NCI-H510A (cell line): ENCODE measurements at places on chromosomes 13 and 19.
A peak's percentile ranks its signal among the peaks of the same experiment; 100 is the strongest.

- DNase-seq = peak; percentile 82
Observed at GRCh38 chr19:10919352-10920287, 8.8 kb downstream of the YIPF2 start.

DNA sequence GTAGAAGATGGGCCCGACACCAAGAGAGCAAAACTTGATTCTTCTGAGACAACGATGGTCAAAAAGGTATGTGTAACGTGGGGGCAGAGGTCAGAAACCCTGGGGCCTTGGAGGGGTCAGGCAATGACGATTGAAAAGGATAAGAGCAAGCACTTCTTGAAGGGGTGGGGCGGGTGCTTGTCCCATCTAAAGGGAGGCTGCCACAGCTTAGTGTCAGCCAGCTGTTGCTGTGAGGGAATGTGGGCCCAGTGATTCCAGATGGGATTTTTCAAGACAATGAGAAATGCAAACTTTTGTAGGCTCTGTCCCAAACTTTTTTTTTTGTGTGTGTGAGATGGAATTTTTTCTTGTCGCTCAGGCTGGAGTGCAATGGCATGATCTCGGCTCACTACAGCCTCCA lies 24.5 kb downstream of the SAE1 start:
- no peak for DNase-seq

- DNase-seq = no peak
Observed at GRCh38 chr13:94959626-94960025, 247.3 kb upstream of the SOX21 start.

- DNase-seq = no peak
Observed at GRCh38 chr19:37973666-37974065, 66.7 kb downstream of the SIPA1L3 start.

DNA sequence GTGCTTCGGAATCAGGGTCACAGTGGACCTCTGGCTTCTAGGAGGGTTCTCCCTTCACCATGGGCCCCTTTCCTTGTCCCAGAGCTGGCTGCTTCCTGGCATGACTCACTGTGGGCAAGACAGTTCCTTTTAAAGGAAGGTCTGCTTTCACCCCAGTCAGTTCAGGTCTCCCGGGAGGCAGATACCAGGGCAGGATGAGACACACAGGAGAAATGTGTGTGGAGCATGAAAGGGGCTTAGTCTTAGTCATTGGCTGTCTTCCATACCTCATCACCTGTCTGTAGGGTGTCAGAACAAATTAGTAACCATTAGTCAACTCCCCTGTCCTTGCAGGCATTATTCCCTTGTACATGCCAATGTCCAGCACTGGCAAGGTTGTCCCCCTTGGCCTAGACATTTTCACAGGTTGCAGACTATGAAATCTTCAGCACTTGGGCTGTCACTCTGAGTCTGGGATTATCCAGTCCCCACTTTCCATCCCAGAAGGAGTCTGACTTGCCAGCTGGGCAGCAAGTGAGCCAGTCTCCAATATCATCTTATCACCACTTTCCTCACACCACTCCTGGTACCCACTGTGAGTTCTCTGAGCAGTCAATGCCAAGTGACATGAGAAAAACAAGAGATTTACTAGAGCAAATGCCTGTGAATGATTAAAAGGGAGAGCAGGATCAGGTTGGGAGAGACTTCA lies 76.8 kb upstream of the MEDAG start:
- DNase-seq = no peak

DNA sequence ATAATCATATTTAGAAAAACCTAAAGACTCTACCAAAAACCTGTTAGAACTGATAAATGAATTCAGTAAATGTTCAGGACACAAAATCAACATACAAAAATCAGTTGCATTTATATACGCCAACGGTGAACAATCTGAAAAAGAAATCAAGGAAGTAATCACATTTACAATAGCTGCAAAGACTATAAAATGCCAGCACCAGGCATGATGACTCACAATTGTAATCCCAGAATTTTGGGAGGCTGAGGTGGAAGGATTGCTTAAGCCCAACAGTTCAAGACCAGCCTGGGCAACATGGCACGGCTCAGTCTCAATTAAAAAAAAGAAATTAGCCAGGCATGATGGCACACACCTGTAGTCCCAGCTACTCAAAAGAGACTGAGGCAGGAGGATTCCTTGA lies 7.0 kb downstream of the ZNF562 start:
- DNase-seq = no peak
